ENCODE measurements at places on chromosomes 7 and 10.

- no peak for DNase-seq
Observed at GRCh38 chr10:11402392-11402791, 209.1 kb downstream of the USP6NL start.

- DNase-seq, result no peak
Observed at GRCh38 chr7:69090936-69091335, 507.3 kb upstream of the AUTS2 start.

DNA sequence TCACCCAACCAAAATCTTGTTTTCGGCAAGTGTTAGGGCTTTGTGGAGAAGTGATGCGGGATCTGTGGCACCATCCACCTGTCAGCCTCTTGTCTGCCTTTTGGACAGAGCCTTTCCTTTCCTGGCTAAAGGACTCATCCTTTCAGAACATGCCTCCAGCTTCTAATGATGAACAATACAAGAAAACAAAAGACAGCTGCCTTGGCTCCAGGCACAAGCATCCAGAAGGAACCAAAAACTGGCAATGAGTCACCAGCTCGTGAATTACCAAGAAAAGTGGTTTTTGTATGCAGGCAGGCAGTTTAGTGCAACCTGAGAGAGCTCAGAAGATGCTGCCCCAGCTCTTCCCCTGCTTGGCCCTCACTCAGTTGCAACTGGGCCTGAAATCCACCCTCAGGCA, 84.6 kb upstream of the NAMPT start:
- no peak for DNase-seq

DNA sequence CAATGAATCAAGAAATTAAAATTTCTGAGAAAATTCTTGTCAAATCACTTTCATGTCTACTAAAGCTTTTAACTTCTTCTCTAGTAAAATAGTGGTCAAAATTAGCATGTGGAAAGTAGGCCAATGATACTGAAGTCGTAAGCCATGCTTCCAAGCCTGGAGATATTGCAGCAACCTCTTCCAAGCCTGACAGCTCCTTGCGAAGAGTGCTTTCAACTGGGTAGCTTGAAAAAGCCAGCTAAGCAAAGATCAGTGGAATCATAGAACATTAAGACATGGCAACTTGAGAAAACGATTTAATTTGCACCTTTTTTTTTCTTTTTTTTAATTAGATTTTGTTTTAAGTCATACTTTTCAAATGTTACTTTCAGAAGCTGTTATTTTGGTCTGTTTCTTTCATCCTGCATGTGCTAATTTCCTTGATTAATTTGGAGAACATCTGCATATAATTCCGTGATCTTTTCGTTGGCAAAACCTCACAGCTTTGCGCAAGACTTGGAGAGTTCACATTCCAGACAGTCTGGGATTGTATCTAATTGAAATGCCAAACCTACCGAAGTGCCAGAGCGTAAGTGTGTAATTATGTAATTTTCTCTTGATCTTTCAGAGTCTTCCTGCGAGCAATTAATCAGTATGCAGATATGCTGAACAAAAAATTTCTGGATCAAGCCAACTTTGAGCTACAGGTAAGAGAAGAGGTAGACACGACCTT, 142.2 kb upstream of the INSYN2A start:
- DNase-seq, result no peak
